ENCODE measurements at places on chromosomes 5 and 9.

- DNase-seq = no peak
These were observed 627 bp downstream of the ARRDC1 start for GRCh38 chr9:137606005-137606621.

GRCh38 chr5:124652892-124653441, 93.5 kb downstream of the ZNF608 start:
- DNase-seq = no peak

DNA sequence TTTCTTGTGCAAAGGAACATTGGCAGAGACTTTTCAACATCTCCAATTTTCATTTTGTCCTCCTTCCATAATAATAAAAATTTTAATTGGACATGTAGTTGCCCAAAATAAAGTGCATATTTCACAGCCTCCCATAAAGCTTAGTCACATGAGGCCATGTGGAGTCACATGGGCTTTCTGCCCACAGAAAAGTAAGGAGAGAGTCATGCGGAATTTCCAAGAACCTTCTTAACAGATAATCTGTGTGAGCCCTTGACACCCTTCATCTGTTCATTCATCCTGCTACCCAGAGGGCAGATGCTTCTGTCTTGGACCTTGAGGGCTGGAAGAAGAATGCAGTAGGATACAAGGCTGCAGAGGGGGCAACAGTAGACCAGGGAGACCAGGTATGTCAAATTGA, 60.7 kb downstream of the APTX start:
- no peak for DNase-seq

DNA sequence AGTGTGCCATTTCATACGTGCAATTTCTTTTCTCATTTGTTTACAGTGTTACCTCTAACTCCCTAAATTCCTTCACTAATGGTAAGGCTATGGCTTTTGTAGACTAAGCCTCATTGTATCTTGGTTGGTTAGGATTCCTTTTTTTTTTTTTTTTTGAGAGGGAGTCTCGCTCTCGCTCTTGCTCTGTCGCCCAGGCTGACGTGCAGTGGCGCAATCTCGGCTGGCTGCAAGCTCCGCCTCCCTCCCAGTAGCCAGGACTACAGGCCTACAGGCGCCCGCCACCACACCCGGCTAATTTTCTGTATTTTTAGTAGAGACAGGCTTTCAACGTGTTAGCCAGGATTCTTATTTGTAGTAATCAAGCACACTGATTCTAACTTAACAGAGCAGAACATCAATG, 57.7 kb downstream of the SPEF2 start:
- no peak for DNase-seq

GRCh38 chr5:33832404-33833236, 59.2 kb downstream of the ADAMTS12 start:
- no peak for DNase-seq
